Right renal cortex interstitium (tissue), 3 donors: ENCODE measurements at places on chromosomes 13 and 19.

- DNase-seq, result no peak
Measured at GRCh38 chr13:98142380-98143156, at the start of gene FARP1. FARP1 (plus strand) TSS chr13:98143094; CDS start chr13:98213243, 70,149 bp downstream.

- DNase-seq, result no peak
Measured at GRCh38 chr13:41312176-41312500, 1.1 kb downstream of the NAA16 start.

GRCh38 chr13:78700121-78700910 is 41.4 kb upstream of the OBI1 start:
- DNase-seq, result no peak

- DNase-seq, result no peak
Measured at GRCh38 chr19:30882411-30883005, 466.7 kb downstream of the TSHZ3 start.

GRCh38 chr13:97905517-97905916 is 48.0 kb upstream of the IPO5 start:
- no peak for DNase-seq

DNA sequence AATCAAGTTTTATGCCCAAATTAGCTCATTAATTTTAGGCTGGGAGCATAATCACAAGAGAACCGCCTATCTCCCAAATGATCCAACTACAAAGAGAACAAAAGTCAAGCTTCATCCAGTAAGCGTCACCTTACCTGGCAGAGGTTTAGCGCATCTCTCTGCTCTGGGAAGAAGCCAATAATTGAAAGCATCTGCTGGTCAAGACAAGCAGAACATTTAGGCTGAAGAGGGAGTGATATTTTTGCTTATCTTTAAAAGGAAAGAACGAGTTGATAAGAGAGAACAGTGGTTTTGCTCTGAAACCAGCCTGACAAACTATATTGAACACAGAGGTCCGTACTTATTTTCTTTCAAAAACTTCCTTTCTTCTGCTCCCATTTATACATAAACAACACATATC is 242.1 kb downstream of the ENOX1 start:
- no peak for DNase-seq

- no peak for DNase-seq
Measured at GRCh38 chr19:23784274-23784673, 25.6 kb upstream of the ZNF681 start.

DNA sequence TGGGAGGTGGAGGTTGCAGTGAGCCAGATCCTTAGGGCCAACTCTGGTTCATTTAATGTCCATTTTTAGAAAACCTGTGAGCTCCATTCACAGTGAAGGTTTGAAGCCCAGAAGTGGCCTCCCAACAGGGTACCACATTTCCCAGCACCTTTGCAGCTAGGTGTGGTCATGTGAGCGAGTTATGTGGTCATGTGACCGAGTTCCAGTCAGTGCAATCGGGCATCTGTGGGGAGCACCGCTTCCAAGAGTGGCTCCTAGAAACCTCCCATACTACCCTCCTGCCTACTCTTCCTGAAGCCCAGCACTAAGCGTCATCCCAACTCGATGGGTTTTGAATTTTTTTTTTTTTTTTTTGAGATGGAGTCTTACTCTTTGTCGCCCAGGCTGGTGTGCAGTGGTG is 663 bp upstream of the PLA2G4C start:
- no peak for DNase-seq

DNA sequence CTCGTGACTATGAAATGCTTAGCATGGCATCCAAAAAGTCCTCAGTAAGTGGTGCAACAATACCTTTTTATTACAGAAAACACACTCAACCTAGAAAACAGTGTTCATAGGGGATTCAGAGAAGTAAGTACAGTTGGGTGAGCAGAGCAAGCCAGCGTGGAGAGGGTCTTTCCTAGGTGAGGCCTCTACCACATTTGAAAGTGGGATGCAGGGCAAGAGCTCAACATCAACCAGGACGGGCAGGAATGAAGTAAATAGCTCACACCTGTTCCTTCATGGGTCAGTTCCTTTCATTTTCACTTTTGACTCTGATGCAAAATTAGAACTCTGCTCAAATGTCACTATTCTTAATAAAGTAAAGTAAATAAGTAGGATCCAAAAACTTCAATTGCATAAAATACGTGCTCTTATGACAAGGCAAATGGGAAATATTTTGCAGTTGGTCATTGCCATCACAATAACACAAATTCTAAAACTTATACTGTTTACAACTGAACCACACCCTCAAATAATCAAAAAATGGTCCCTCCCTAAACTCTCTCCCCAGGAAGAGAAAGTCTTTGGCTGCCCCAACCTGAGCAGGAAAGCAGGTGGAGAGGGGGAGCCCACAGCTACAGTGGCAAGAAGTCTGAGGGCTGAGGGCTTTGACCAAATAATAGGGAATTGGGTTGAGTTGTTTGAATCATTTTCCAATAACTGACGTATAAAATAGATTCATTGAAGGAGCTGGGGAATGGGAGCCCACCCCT is 20.2 kb downstream of the CHAMP1 start:
- DNase-seq, result no peak

- DNase-seq, result no peak
Measured at GRCh38 chr19:17405250-17406045, at the start of gene BST2. BST2 (minus strand) TSS chr19:17405630; CDS start chr19:17405575, 55 bp downstream.

- no peak for DNase-seq
Measured at GRCh38 chr13:65600702-65601101, 1629.4 kb downstream of the PCDH9 start.

DNA sequence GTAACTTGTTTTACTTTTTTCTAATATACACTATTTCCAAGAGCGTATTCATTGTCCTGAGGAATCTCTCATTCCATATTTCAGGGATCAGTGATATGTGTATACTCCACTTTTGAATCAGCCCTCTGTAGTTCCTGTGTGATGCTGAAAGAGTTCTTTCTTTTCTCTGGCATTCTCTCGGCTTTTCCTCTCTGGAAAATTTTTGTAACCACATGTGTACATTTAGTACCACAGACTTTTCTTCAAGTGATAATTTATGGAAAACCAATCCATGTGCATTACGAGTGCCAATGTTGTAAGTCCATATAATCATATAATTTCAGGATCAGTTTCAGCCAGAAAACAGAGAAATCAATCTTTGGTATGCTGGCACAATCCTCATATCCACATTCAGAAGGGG is 102.2 kb upstream of the MBNL2 start:
- DNase-seq, result no peak

DNA sequence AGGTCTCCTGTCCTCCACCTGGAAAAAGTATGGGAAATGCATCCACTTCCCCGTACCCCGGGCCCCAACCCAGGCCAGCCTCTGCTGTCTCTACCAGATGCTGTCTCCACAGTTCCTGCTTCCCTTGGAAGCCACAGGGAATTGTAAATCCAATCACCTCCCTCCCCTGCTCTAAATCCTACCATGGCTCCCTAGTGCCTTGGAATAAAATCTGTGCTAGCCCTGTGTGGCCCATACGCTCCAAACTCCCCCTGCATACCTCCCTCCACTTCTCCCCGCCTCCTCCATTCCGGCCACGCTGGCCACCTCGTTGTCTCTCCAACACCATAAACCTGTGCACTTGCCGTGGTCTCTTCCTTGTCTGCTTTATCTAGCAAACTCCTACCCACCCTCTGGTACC is 31.2 kb downstream of the UNC13A start:
- no peak for DNase-seq

DNA sequence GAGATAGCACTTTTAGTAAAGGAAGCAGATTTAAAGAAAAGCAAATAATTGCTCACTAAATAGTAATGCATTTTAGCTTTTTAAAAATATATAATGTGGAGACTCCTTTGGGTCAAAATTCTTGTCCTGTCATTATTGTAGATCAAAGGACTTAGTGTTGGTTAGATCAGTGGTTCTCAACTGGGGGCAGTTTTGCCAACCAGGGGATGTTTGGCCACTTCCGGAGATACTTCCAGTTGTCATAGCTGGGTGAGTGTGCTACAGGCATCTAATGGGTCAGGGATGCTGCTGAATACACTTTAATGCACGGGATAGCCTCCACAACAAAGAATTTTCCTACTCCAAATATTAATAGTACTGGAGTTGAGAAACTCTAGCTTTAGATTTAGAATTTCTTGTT is 126.8 kb downstream of the LMO7 start:
- no peak for DNase-seq

- DNase-seq, result no peak
Measured at GRCh38 chr13:30303269-30303668, 4.1 kb downstream of the KATNAL1 start.

- DNase-seq, result no peak
Measured at GRCh38 chr19:28288572-28289264, 924.2 kb downstream of the UQCRFS1 start.

GRCh38 chr13:83215627-83216026 is 666.6 kb downstream of the SLITRK1 start:
- DNase-seq, result no peak

DNA sequence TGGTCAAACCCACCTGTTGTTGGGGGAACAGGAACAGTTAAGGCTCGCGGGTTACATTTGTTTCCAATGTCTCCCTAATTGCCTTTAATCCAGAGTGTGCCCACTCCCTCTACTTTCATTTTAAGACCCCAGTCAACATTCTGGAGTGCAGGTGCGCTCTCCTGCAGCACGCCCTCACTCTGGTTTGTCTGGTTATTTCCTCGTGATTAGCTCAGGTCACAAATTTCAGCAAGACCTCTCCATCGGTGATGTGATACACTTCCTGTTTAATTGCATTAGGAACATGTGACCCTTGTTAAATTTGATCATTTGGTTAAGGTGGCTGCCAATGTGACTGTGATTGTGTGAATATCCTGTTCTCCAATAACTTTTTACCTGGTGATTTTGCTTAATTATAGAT is 53.0 kb downstream of the TEX29 start:
- DNase-seq, result no peak

DNA sequence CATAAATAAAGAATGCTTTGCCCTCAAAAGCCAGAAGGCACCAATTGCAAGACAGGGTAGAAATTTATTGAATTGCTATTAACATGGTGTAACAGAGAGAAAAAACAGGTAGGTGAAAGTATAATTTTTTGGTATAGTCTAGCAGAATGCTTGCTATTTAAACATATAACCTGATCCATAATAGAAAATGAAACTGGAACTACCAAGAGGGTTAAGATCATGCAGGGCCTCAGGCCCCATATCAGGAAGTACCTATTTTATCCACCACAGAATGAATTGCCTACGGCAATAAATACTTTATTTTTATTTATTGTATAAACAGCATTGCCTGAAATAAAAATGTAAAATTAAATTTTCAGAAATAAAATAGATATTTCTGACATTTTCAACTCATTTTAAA is 159.5 kb downstream of the PRR20E start:
- DNase-seq, result no peak

- no peak for DNase-seq
Measured at GRCh38 chr19:38705197-38706019, 38.9 kb downstream of the CAPN12 start.

DNA sequence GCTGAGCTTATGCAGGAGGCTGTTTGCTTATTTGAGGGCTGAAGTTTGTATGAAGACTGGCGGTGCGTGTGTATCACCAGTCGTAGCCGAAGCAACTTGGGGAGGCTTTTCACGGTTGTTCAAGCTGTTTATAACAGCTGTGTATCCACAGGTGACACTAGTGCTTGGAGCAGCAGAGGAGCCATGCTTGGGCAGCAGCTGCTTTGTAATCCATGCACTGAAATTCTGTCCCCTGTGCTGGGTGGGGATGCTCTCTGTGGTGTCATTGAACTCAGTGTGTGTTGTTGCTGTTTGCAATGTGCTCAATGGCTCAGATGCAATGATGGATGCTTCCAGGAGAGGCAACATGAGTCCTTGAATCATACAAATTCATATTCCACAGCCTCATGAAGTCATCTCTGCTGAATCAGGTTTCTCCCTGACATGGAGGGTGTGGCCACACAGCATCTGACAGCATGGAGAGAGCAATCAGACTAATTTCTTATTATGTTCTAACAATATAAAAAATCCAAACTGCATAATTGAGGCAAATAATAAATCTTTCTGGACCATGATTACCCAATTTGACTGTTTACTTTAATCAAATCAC is 18.8 kb upstream of the GTF3A start:
- no peak for DNase-seq

- no peak for DNase-seq
Measured at GRCh38 chr19:51016798-51017683, 2.5 kb downstream of the KLK10 start.

DNA sequence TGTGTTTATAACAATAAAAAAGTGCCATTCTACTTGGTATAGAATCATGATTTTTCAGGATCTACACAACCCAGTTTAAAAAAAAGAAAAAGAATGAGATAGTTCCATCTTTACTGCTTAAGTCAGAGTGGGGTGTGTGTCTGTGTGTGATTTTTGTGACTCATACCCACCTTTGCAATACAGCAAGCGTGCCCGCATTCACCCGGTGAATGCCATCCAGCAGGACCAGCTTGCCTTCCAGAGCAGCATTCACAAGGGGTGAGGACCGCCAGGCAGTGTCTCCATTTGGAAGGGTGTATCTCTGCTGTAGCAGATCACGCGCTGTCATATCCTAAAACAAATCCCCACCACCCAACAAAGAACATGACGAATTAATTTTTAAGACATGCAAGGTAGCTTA is 127.7 kb downstream of the VWA8 start:
- no peak for DNase-seq

- no peak for DNase-seq
Measured at GRCh38 chr19:35911173-35911572, 3.1 kb upstream of the TYROBP start.

DNA sequence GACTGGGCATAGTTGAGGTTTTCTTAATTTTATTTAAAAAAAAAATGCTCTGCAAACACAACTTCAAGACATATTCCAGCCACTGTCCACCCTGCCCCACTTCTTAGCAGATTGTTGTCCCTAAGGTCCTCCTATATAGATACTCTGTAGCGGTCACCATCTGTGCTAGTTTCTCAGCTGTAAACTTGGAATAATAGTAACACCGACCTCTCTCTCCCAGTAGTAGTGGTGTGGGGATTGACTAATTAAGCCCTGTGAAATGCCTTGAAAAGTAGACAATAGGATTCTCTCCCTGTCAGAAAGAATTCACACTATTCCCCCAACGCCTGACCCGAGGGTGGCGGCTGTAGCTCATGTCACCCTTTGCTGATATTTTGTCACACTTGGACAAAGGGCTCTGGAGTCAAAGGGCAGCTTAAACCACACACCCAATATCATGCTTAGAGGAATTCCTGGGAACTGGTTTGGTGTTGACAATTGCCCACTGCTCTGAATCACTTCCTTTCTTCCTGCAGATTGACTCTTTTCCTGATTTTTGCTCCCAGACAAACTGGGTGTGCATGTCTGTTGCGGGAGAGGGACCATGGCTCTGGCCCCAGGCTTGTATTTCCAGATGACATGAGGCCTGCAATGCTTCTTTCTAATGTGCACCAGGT is 9.2 kb upstream of the SERP2 start:
- DNase-seq, result no peak

- no peak for DNase-seq
Measured at GRCh38 chr19:23437901-23438300, 42.6 kb upstream of the ZNF91 start.

GRCh38 chr13:29101409-29101808 is 281.3 kb downstream of the MTUS2 start:
- no peak for DNase-seq

- no peak for DNase-seq
Measured at GRCh38 chr13:110524541-110525257, 36.8 kb downstream of the RAB20 start.
